Karpas-422 (cell line): ENCODE measurements at places on chromosomes 2 and 18. TPM values are rescaled to one million over a fixed set of nuclear protein-coding genes. Genes with fewer than 3 reads are reported as not detected.

Gene IL36RN
- total RNA-seq: not detected in 2 replicates

Gene CD207
- not detected in 2 replicates for total RNA-seq

Gene MRO
- total RNA-seq: 3.2 and 4.9 TPM in 2 replicates

Gene TNS1
- 1.7 TPM in 1 of 2 replicates, not detected in the other for total RNA-seq

Gene PROM2
- total RNA-seq: 0.07 and 0.72 TPM in 2 replicates

Gene PLCL1
- not detected in 2 replicates for total RNA-seq

Gene MTCL1
- total RNA-seq: 0.43 and 2.9 TPM in 2 replicates

Gene MALL
- total RNA-seq: not detected in 2 replicates
